Dermis blood vessel endothelial cell (primary cell): ENCODE measurements at places on chromosomes 6 and 20. TPM values are rescaled to one million over a fixed set of nuclear protein-coding genes. Genes with fewer than 3 reads are reported as not detected.

DNA sequence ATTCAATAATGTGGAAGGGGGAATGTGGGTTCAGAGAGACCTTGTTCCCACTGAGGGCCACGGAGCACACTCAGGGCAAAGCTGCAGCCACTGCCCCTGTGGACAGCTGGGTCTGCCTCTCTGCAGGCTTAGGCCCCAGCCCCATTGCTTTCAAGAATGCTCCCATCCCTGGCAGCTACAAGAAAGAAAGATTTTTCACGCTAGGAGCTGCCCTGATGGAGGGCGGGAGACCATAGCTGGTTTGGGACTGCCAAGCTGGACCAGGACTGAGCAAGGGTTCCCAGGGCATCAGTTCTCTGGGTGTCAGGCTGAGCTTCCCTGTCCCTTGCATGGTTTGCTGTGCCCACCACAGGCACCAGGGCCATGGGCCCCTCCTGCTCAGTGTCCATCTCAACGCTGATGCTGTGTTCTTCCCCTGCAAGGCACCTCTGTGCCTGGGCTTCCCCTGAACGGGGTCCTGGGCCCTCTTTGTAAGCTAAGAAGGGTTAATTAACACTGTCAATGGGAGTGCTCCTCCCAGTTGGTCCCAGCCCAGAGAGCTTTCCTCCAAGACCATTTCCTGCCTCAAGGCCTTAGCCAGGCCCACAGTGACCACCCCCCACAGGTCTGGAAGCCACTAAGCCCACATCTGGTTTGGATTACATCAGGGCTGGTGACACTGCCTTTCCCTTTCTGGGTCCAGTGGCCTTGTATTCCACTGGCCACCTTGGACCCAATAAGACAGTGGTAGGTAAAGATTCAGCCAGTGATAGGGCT lies 8.4 kb downstream of the FOXS1 start:
- no peak for DNase-seq

GRCh38 chr20:57214948-57215347 lies 51.5 kb downstream of the BMP7 start:
- DNase-seq = no peak

GRCh38 chr6:128414943-128415342 lies 105.5 kb downstream of the PTPRK start:
- DNase-seq = no peak

- no peak for DNase-seq
Observed at GRCh38 chr6:169335301-169335700, 81.7 kb upstream of the THBS2 start.

The PRND gene
- total RNA-seq = 0.74 and 2.2 TPM in 2 replicates
